ENCODE measurements at places on chromosomes 13 and 19.

- no peak for DNase-seq
Observed at GRCh38 chr13:40420160-40420740, 246.2 kb downstream of the FOXO1 start.

DNA sequence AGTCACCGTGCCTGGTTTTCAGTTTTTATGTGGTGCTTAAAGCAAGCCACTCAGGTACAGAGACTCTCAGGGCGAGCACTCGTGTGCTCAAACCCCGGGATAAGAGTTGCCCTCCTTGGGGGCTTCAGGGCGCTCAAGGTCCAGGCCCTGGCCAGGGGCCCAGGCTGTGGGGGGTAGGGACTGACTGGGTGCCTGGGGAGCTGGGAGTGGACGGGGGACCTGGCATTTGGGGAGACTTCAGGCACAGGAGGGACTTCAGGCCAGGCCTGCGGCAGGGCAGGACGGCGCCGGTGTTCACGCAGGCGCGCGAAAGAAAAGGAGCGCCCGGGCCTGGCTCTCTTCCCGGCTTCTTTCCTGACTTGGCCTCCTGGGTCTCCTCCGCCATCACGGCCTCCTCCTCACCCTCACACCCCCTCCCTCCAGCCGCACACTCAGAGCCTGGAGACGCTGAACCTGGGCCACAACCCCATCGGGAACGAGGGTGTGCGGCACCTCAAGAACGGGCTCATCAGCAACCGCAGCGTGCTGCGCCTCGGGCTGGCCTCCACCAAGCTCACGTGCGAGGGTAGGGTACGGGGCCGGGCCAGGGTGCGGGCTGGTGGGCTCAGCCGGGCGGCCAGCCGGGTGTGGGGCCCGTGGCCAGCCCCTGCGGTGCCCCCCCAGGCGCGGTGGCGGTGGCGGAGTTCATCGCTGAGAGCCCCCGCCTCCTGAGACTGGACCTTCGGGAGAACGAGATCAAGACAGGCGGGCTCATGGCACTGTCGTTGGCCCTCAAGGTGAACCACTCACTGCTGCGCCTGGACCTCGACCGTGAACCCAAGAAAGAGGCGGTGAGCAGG is 16.1 kb downstream of the NKPD1 start:
- no peak for DNase-seq

DNA sequence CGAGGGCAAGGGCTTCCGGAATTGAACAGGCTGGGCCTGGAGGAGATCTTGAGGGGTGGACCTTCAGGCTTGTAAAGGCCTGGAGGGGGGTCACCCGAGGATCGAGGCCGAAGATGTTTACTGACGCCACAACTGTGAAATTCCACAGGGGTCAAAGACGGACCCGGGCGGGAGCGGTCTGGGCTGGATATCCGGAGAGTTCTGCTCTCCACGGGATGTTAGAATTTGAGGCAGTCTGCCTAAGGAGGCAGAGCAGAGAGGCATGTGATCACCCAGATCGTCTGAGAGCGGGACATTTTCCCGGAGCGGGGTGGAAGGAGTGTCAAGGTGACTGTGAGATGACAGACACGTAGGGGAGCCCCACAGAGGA is 13.2 kb downstream of the KLHL26 start:
- DNase-seq, result no peak

GRCh38 chr19:50741179-50741933 is 18.2 kb downstream of the CLEC11A start:
- DNase-seq, result no peak

- DNase-seq, result no peak
Observed at GRCh38 chr13:106484537-106485193, 50.8 kb downstream of the EFNB2 start.

- no peak for DNase-seq
Observed at GRCh38 chr19:53782698-53783097, 41.4 kb downstream of the NLRP12 start.

DNA sequence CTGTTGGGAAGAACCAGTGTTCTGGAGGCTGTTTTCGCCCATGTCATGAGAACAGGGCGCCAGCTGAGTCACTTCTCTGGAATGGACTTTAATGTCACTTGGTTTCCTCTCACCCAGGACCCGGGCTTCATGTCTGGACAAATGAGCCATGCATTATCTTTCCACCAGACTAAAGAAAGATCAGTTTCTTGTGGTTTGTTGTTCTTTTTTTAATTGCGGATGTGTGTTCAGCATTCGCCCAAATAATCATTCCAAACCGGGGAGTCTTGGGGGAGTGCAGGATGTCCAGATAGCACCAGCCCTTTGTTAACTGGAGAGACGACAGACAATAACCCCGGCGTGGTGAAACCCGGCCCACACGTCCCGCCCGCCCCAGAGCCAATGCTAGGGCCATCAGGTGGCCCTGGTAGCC is 102.5 kb downstream of the COL4A2 start:
- no peak for DNase-seq

DNA sequence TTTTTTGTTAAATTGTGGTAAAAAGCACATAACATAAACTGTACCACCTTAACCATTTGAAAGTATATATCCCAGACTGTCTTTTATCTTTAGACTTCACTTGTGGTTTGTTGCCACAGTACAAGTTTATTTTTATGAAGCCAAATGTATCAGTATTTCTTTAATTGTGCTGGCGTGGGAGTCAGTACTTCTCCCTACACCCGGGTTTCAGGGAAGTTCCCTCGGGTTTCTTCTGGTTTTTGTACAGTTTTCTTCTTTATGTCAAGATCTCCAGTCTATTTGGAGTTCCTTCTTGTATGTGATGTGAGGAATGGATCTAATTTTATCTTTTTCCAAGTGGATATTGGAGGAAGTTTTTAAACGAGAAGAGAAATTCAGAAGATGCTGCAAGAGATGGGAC is 20.5 kb downstream of the CCDC8 start:
- DNase-seq, result no peak

DNA sequence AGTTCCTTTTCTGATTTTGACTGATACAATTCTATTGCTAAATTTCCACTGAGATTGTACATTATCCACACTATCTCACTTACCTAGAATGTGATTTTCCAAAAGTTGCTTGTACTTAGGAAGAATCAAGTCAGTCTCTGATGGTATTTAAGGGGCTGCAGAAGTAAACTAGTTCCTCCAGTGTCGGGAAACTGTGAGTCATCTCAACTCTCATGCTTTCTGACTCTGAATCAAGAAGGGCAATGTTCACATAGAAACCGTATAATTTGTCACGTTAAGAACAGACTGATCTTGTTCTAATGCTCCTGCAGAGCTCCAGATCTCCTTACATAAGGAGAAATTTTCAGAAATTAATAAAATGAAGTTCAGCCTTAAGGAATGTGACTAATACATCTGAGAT is 369.3 kb downstream of the KLF5 start:
- DNase-seq, result no peak

GRCh38 chr19:39708594-39708993 is 4.3 kb downstream of the LGALS14 start:
- no peak for DNase-seq

DNA sequence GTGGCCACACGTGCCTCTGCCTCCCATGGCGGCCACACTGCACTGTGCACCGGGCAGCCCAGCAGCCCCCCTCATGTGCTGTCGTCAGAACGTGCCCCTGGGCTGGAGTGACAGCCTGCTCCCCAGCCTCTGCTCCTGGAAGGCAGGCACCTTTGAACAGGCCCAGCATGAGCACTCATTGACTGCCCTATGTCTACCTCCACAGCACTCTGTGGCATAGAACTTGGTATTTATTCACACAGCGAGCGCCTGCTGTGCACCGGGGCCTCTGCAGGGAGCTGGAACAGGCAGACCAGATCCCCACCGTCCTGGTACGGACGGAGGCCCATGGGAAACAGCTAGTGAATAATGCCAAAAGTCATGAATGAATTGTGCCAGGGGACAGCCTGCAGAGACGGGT is 53.7 kb downstream of the DPF1 start:
- no peak for DNase-seq

DNA sequence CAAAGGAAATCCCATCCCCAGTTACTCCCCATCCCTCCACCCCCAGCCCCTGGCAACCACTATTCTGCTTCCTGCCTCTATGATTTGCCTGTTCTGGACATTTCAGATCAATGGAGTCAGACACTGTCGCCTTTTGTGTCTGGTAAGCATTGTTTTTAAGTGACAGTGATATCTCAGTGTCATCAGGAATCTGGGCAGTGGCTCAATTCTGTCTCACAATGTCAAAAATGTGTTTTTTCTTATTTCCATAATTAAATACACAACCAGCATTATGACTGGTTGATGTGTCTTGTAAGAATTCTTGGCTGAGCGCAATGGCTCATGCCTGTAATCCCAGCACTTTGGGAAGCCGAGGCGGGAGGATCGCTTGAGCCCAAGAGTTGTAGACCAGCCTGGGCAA is 20.2 kb upstream of the PGLS start:
- no peak for DNase-seq

- no peak for DNase-seq
Observed at GRCh38 chr13:94192431-94192975, 287.0 kb downstream of the DCT start.

DNA sequence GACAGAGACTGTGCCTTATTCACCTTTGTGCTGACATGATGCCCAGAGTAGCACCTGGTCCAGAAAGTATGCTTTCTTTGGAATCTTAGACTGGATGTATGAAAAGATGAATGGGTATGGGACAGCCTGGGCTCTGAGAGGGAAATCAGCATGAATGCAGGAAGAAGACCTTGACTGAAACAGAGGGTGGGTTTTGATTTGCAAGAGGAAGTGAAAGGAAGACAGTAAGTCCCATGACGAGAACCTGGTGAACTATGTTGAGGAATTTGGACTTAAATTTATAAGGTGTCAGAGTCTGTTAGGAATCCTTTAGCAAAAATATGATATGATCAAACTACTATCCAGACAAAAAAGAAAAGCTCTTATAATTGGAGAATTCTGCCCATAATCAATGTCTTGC is 301.9 kb downstream of the SPRY2 start:
- no peak for DNase-seq

GRCh38 chr13:95552539-95553441 is at the start of gene CLDN10:
CLDN10 (plus strand) TSS chr13:95552720; CDS start chr13:95552754, 34 bp downstream.
- DNase-seq, result no peak

DNA sequence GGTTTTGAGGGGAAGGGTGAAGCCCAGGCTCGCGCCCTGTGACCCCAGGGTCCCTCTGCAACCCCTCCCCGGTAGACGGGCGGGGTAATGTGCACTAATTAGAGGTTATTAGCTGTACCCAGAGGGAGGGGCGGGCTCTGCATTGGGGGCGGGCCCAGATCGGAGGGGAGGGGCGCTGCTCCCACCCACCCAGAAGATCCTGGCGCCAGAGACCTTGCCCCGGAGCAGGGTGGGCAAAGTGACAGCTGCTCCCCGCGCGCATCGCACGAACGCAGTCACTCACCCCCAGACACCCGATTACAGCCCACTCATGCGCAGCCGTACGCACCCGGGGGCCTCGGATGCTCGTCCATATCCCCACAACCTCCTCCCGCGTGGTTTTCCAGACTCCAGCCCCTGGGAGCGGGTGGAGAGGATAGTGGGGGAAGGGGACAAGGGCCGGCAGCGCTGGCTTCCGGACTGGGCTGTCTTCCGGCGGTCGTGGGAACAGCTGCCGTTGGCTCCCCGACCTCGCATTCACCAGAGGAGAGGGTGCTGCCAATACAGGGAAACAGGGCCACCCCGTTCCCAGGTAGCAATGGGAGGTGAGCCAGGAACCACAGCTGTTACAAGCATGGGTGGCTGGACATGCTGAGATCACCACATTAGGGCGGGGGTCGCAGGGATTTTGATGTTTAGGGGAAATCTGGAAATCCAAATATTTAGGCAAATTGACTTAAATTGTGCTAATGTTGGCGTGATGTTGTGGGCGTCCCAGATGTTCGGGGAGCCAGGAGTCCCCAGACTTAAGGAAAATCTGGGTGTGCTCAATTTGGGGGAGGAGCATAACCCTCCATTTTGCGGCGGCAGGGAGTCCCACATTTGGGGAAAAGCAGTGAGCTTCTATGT is 2.9 kb upstream of the HOOK2 start:
- DNase-seq, result no peak

DNA sequence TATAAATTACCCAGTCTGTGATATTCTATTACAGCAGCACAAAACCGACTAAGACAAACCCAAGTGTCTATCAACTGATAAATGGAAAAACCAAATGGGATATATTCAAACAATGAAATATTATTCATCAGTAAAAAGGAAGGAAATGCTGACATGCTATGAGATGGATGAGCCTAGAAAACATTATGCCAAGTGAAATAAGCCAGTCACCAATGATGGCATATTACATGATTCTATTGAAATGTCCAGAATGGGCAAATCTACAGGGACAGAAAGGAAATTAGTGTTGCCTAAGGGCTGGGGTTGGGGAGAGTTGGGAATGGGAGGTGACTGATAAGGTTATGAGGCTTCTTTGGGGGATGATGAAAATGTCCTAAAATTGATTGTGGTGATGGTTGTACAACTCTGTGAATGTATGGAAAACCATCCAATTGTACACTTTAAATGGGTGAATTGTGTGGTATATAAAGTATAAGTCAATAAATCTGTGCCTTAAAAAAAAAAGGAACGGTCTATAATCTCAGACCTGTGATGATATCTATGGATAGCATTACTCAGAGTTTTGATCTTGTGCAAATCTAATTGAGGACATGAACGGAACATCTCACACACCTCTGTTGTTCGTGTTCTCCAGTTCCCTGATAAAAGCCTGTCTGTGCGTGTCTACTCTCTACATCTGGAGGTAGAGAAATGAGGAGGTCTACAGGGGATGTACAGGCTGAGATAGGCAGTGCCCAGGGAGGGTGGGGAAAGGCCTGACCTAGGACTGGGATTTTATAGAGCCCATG is 49.0 kb downstream of the TNFRSF19 start:
- no peak for DNase-seq

- DNase-seq, result no peak
Observed at GRCh38 chr13:103516015-103516795, 450.0 kb upstream of the SLC10A2 start.

DNA sequence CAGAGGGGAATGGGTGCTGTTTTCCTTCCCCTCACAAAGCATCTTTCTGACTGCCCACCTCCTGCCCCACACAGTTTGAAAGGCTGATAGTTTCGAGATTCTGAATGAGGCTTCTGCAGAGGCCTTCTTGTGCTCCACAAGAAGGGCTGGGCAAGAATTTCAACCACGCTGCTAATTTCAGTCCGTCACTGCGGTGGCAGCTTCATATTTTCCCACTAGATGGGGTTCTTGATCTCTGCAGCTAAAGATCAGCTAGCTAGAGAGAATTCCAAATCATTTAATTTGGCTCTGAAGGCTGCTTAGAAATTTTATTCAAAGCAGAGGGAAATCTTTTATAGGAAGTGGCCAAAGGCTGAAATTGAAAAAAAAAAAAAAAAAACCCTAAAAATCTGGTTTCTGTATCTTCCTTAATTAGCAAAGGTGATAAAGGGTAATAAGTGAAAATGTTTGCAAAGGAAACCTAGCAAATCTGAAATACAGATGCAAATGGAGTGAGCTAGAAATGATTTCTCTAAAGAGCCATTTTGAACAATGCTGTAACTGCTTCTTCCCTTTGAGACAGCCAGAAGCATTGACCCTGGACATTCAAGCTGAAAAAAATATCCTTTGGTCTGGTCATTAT is 38.0 kb upstream of the C13orf42 start:
- no peak for DNase-seq

DNA sequence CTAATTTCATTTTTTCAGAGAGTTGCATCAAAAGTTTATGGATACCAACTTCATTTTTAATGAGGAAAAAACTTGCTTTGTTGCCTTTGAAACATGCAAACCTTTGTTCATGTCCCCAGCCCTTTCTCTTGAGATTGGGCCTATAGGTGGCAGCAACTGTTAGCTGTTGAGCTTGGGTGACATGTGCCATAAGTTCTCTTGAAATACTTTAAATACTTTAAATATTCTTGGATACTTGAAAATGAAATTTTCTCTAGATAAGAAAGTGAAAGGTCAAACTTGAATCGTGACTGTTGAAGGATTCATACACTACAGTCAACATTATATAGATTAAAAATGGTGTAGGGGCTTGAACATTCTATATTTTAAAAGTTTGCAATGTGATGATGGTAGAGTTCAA is 294.9 kb downstream of the NDFIP2 start:
- DNase-seq, result no peak
